ENCODE measurements at places on chromosomes 7 and 10.

DNA sequence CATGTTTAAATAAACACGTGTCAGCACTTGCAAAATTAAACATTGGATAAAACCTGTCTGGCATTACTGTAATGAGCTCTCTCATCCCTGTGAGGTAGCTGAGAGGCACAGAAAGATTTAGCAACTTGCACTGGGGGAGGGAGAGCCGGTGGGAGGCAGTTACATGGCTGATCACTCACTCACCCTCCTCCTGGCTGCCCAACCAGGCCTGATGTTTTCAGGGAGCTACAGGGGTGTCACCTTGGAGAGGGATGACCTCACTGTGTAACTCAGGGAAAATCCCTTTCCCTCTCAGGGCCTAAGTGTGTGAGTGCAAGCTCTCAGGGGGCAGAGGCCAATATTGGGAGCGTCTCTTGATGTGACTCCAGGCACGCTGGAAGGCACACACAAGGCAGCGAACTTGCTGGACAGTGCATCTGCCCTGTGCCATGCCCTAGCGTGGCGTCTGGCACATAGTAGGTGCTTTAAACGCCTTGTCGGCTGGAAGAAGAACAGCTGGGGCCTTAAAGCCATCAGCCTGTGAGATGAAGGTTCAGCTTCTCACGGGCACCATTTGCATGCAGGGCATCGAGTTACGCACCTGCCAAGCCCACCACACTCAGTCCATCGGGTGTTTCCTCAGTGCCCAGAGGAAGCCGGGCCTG is 51.1 kb downstream of the ELFN1 start:
- DNase-seq: no peak

DNA sequence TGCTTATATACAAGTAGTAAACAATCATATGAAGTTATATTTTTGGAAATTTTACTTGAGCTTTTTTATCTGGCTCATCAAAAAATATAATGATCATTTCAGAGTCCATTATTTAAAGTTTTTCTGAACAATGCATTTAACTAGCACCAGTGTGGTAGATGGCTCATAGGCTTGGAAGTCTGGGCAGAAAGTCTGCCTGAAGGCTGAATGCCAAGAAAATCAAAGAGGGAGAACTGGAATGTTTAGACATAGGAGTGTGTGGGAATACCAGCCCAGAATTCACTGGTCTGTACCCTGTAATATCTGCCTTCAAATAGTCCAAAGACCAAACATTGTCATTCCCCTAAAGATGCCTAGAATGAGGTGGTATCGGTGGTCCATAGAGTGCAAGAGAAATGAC is 40.3 kb upstream of the ANK3 start:
- no peak for DNase-seq

DNA sequence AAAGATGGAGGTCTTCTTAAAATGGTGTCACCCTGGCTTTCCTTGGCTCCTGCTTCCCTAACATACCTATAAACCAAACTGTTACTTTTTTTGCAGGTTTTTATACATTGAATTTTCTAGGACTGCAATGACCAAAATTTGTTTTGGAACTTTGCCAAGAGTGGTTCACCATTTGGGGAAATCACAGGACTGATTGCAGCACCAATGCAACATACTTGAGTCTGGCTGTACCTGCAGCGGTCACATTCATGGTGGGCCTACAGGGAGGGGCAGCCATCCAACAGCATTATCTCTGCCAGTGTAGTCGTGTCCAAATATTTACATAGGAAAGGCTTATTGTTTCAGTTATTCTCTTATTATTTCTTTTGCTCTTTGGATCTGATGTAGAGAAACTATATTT is 69.0 kb downstream of the HACD1 start:
- no peak for DNase-seq

- DNase-seq: no peak
Observed at GRCh38 chr10:52099026-52099600, 215.0 kb upstream of the DKK1 start.

DNA sequence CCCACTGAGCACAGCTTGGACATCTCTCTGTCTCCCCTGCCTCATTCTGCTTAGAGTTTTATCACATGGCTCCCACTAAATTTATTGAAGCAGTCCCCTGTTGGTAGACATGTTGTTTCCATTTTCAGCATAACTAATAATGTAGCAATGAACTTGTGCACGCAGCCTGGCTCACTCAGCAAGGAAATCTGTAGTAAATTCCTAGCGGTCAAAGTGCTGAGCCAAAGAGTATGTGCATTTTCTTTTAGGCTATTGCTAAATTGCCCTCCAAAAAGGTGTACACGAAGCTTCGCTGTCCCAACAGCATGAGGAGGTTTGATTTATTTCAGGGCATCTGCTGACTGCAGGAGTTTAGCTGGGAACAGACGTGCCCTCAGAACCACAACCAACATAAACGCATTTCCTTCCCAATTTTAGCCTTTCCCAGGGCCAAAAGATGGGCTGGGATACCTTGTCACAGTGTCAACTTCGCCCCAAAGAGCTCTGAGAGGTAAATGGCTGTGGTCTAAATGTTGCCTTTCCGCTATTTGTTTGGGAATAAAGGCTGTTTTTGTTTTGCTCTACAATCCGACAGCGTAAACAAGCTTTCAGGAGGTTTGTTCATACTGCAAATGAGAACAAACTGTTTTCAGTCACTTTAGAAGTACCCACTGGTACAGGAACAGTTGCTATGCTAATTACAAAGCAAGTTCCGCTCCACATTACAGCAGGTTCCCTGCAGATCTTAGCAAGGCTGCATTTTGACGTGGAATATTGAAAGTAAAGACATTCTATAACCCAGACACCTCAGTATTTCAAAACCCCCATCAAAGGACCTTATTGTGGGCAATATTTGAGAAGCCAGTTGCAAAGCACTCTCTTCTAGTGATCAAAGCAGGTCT is 16.8 kb downstream of the VSIR start:
- peak; percentile 40 for DNase-seq

DNA sequence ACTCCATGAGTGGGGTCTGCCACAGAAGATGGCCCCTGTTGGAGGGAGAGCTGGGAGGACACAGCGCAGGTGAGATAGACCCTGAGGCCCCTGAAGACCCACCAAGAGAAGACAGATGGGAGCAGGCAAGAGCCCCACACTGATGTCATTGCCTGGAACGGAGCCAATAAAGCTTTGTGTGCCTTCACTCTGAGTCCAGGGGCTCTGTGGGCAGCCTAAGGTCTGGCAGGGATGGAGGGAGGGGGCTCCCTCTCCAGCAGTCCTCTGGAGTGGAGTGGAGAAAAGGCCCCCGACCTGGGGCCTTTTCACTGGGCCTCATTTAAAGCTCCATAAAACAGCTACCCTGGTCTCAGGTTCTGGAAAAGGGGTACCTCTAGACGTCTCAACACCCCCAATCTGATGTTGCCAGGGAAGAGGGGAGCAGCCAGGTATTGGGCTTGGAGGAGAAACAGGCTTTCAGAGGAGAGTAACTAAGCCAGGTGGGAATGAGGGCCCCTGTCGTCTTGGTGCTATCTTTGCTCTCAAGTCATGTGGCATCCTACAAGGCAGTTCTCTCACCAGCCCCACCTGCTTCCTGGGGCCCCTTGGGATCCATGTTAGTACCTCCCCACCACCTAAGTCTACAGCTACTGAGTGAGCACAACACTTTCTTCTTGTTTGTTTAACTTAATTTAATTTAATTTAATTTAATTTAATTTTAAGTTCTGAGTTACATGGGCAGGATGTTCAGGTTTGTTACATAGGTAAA is 1.4 kb downstream of the C10orf62 start:
- no peak for DNase-seq

DNA sequence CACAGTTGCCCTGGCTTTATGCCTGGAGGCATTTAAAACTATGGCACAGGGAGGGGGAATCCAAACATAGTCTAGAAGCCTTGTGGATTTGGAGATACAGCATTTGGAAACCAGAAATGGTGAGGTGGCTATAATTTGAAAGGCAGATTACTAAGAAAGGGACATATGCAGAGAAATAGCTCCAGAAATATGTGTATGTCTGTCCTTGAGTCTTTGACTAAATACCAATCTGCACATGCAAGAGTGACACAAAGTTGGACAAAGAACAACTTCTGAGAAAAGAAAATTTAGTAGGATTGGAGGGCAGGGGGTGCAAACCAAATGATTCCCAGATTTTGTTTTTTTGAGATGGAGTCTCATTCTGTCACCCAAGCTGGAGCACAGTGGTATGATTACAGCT is 229.6 kb downstream of the TMEM26 start:
- no peak for DNase-seq

- no peak for DNase-seq
Observed at GRCh38 chr10:102327641-102328040, 67.9 kb upstream of the NFKB2 start.

- DNase-seq: no peak
Observed at GRCh38 chr7:106823631-106824030, 41.5 kb upstream of the PIK3CG start.

GRCh38 chr10:48594371-48594770 is 10.5 kb downstream of the ARHGAP22 start:
- DNase-seq: no peak

- no peak for DNase-seq
Observed at GRCh38 chr7:450741-451140, 68.9 kb downstream of the PDGFA start.

DNA sequence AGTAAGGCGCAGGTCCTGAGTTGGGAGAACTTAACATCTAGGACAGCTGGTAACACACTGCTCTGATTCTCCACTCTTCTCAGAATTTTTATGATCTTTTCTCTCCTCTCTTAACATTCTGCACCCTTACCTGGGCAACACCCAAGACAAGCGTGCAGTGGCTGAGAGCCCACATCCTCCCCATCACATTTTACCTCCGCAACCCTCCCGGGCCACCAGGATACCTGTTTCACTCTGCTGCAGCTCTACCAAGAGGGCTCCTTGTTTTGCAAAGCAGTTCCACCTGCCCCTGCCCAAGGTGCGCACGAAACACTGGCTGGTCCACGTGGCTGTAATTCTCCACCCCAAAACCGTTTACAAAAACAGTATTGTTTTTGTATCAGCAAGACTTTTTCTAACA is 81.5 kb downstream of the ITIH5 start:
- no peak for DNase-seq

DNA sequence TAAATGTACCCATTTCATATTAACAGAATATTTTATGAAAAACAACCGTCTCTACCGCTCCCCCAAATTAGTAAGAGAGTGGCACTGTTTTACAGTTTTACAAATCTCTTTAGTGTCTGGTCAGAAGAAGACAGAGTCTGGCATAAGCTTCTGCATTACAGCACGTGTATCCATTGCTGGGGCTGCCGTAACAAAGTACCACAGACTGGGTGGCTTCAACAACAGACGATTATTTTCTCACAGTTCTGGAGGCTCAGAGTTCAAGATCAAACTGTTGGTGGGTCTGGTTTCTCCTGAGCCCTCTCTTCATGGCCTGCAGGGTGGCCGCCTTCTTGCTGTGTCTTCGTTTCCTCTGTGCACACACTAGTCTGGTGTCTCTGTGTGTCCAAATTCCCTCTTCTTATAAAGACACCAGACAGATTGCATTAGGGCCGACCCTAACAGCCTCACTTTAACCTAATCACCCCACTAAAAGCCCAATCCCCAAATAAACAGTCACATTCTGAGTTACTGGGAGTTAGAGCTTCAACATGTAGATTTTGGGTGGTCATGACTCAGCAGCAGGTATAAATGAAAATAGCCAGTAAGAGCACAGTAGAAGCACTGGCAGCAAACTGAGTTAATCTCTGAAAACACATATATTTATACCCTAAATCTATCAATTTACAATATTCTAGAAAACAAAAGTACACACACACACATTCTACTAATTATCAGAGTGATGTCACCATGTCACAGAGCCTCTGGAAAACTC is 4.0 kb upstream of the SPOCK2 start:
- DNase-seq: no peak

DNA sequence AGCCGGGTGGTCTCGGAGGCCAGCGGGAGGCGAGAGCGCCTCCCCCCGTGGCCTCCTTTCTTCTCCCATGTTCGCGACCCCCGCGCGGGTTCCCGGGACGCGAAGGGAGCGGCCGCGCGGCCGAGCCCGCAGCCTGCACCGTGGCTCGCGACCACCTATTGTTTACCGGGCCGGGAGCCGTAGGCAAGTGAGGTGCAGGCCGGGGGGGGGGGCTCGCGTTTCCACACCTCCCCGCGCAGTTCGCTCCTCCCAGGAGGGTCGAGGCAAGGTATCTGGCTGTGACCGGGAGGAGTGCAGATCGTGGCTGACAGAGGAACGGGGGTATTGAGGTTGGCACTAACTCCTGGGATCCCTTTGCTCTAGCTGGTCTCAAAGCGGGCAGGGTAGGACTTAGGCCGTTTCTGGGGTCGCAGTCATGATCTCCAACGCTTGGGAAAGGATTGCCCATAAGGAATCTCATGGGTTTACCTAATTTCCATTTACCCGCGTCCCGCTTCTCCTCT is 734 bp downstream of the PTPN12 start:
- peak; percentile 24 for DNase-seq

- no peak for DNase-seq
Observed at GRCh38 chr10:62379394-62379793, 5.2 kb downstream of the ZNF365 start.

- DNase-seq: no peak
Observed at GRCh38 chr7:29214816-29215215, 20.2 kb downstream of the CHN2 start.

DNA sequence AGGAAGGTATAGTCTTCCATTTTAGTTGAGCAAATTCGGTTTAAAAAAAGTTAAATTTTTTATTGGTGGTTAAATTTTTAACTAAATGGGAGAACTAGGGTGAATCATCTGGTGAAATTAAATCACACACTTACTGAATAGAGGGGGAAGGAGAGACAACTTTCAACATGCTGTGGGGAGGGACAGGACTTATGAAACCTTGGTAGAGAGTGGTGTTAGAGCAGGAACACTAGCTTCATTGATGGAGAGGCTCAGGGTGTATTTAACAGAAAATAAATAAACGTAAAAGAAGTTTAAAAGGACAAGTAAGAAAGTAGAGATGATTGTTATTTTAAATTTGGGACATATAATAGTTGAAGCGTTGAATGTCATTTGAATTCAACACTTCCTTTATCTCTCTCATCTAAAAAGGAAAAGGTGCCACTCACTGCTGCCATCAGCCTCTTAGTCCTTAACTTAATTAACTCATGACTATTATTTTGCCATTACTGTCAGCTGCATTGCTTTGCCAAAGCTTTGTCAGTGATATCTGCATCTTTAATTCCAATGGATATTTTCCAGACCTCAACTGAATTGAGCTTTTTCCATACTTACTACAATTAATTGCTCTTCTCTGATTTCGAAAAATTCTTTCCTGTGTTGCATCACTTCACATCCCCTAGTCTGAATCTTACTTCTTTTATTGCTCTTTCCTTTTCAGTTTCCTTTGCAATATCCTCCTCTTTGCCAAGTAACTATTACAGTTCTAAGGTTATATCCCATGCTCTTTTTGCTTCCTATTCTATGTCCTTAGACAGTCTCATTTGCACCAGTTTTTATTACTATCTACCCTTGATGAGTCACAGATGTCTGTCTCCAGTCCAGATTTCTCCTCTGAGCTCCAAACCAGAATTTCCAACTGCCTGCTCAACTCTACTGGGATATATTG is 71.7 kb downstream of the GNAT3 start:
- DNase-seq: no peak

GRCh38 chr10:6532321-6532720 is 47.8 kb downstream of the PRKCQ start:
- peak; percentile 48 for DNase-seq

- peak; percentile 67 for DNase-seq
Observed at GRCh38 chr7:148772297-148773089, 73.8 kb downstream of the CUL1 start.

Measured in stimulated activated CD4-positive, alpha-beta T cell treated with anti-CD3 and anti-CD28 coated beads, Interleukin-1b, Interleukin-23, amount 100 ng/mL, for 48 hours (primary cell).